ACHN (cell line): ENCODE measurements at places on chromosomes 1 and 21.

- no peak for DNase-seq
Measured at GRCh38 chr1:55245781-55246180, 30.6 kb upstream of the USP24 start.

GRCh38 chr1:211501711-211502400, 9.9 kb upstream of the RD3 start:
- no peak for DNase-seq

GRCh38 chr1:205630241-205630640, 1.6 kb downstream of the ELK4 start:
- no peak for DNase-seq

DNA sequence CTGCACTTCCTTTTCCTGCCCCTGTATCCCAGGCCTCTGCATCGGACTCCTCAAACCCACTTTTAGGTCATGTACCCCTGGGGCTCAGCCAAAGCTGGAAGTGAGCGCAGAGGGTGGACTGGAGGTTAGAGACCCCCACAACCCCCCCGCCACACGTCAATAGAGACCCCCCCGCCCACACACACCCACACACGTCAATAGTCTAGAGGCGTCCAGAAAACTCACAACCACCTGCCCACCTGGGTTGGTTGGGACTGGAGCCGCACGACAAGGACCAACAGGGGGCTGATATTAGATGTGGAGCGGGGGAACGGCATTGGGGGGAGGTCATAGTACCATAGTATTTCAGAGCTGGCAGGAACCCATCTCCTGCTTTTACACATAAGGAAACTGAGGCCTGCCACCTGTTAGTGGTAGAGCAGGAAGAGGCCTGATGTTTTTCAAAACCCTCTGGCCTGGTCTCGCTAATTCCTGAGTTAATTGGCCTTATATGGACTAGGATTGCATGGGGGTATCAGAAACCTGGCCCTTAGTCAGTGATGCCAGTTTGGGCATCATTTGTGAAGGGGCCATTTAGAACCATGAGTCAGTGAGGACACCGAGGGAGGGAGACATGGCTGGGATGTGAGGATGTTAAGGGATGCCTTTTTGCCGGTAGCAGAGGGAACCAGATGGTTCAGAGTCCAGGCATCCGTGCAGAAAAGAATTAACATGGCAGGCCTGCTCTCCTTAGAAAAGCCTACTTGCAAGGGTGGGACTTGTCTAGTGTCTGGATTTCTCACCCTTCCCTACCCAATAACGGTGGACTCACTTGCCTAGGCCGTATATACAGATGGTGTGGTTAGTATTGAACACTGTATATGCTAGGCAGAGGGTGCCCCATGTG, 1.1 kb downstream of the NENF start:
- DNase-seq = no peak

- DNase-seq = no peak
Measured at GRCh38 chr1:61687901-61688300, 37.0 kb downstream of the TM2D1 start.

GRCh38 chr1:155192346-155193274, 15.1 kb downstream of the THBS3 start:
- no peak for DNase-seq

GRCh38 chr1:87115891-87116290, 201.5 kb downstream of the HS2ST1 start:
- no peak for DNase-seq

DNA sequence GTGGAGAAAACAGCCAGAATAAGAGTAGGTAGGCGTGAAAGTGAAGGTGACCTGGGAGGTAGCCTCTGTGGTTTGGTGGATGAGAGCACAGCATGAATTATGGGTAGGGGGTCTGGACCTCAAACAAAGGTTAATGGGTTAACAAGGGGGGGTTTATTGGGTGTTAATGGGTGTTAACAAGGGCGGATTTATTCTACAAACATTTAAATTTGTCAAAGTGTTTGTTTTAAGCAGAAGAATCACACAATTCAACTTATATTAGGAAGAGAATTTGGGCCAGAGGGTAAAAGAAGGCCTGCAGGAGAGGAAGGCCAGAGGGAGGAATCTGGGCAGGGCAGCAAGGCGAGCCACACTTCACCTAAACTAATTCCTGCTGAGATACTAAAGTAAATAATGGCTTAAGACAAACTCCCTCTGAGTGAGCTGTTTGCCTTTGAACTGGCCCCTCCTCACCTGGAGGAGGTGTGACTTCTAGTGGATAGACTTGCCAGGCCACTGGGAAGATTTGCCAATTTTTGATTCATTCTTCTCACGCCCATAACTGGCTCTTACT, 191.7 kb downstream of the GIPC2 start:
- DNase-seq = no peak

DNA sequence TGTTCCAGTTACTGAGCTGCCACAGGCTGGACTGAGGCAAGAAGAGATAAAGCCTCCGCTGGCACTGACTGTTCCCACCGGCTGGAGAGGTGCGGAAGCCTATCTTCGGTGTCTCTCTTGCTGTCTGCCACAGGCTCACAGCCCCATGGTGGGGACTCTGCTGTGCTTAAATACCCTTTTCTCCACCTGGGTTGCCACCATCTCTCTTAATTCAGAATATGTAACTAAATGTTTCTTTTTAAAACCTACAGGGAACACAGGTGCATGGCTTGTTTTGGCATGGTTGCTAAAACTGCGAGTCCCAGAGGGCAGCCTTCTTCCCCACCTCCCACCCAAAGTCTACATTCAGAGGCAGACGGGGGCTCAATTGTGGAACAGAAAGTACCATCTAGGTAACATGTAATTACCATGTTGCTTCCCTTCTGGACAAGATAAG, 8.1 kb upstream of the LBR start:
- DNase-seq = no peak

DNA sequence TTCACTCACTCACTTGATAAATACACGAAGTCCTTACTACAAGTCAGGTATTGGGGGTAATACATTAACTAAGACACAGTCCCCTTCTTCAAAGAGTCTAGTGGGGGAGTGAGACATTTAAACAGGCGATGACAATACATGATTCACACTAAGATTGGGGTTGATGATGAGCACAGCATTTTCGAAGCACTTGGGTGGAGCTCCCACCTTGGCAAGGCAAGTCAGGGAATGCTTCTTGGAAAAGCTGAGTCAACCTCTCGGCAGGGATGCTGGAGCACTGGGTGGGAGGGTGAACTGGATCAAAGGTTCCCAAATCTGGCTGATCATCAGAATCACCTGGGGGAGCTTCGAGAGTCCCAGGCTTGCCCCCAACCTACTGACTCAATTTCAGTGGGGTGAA, 57.9 kb upstream of the ENAH start:
- peak; percentile 72 for DNase-seq

DNA sequence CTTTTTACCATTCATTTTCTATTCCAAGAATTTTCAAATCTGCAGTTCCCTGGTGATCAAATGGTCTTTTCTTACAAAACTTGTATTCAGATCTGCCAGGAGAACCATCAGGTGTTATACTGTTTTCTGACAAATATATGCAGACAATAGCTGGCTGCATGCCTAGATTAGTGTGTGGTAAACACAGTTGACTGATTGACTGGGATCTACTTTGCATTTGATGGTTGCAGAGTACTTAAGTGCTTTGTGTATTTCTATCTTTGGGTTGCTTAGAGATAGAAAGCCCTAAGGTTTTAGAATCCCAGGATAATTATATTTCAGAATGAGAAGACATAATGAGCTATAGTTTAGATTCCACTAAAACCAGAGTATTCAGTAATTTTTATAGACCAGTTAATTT, 102.0 kb upstream of the CHODL start:
- no peak for DNase-seq

- DNase-seq = no peak
Measured at GRCh38 chr1:227895828-227896685, 51.7 kb downstream of the WNT9A start.

DNA sequence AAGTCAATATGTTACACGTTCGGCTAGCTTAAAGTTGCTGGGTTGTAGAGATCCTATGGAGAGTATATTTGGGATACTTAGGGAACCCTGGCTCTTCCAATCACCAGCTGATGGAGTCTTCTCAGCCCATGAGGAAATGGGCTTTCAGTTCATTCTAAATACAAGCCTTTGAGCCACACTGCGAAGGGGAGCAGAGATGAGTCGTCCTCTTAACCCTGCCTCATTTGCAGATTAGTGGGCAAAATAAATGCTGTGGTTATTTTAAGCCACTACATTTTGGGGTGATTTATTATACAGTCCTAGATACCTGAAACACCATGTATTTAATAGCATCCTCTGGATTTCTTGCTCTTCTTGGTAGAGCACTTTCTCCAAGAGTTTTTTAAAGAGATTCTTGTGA, 19.0 kb upstream of the VCAM1 start:
- no peak for DNase-seq

- no peak for DNase-seq
Measured at GRCh38 chr1:14629363-14630014, 31.0 kb downstream of the KAZN start.

DNA sequence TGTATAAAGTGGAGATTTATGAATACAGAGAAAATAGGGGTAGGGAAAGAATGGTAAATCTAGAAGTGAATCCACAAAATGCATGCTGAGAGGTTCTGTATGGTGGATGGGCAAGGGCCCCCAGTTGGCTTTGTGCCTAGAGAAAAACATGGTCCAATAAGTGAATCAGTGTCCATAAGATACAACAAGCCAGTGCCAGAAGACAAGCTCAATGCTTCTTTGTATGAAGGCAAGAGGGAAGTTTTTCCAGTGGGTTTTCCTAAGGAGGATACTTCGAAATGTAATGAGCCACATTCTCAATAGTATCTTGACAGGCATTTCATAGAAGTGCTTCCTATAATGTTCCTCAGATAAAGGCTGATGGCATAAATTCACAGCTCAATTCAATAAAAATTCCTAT, 169.4 kb upstream of the HMCN1 start:
- no peak for DNase-seq

DNA sequence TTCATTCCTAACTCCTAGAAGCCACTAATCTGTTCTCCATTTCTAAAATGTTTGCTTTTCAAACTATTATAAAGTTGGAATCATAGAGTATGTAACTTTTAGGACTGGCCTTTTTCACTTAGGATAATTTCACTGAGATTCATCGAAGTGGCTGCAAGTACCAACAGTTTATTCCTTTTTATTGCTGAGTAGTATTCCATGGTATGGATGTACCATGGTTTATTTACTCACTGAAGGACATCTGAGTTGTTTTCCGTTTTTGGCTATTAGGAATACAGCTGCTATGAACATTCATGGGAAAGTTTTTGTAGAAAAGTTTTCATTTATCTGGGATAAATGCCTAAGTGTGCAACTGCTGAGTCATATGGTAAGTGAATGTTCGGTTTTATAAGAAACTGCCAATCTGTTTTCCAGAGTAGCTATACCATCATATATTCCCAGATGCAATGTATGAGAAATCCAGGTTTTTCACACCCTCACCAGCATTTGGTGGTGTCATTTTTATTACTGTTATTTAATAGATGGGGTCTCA, 66.3 kb downstream of the SLC27A3 start:
- no peak for DNase-seq

DNA sequence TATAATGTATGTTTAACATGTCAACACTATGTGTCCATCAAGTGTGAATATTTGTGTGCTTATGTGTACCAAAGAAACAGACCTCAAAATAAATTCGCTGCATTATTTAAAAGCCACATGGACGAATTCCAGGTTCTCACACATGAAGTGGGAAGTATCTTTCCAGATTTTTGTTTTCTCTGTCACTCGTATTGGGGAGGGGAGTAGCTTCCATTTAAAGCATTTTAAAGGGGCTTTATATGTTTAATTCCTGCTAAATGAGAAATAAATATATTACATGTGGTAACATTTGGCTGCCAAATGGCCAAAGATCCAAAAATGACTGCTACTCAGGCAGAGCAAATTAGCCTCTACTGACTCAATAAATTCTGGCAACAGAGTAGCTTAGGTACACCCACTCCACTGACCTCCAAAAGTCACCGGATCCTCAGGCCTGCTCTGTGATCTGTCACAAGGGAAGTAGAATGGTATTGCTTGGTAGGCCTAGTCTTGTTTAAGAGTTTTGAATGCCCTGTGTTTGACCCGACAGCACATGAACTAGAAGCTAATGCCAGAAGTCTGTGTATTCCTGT, 178.1 kb downstream of the ZP4 start:
- DNase-seq = no peak

GRCh38 chr1:38852780-38853179, 6.8 kb downstream of the RRAGC start:
- DNase-seq = no peak

GRCh38 chr1:242062271-242062670, 63.4 kb upstream of the MAP1LC3C start:
- no peak for DNase-seq

DNA sequence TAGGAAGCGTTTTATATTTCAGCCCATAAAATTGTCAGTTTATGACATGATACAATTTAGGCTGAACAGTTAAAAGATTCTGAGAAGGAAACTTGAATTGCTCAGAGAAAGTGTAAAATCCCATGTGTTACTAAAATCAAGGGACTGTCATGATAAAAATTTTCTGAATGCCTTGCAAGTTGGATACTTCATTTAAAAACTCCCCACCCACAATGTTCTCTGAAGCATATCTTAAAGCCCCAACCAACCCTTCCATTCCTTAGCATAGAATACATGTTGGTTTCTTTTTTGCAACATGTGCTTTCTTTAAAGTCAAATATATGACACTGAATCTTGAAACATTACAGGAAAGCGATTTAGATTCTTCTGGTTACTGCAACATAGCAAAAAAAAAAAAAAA, 97.4 kb downstream of the MRPL39 start:
- DNase-seq = no peak

DNA sequence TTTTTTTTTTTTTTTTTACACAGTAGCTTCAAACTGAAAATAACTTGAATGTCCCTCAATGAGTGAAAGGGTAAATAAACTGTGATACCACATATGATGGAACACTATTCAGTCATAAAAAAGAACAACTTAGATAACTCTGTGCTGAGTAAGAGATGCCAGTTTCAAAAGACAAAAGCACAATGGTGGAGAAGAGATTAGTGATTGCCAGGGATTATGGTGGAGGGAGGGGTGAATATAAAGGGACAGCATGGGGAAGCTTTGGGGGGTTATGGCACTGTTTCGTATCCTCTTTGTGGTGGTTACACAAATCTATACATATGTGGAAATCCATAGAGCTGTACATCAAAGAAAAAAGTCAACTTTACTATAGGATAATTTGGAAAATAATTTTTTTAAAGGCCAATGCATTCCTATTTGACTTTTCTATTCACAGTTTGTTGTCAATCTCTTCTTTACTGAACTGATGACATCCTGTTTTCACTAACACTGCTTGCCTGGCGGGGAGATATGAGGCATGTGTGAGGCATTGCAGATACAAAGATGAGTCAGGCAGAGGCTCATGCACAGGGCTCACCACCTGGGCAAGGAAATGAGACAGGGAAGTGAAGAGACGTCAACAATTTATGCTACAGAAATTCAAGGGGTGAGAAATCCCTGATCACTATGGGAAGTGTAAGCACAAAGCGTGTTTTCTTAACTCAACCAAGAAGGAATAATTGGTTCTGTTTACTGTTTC, 302.7 kb downstream of the DUSP10 start:
- DNase-seq = peak; percentile 97
